ENCODE measurements at places on chromosomes 4 and X.

DNA sequence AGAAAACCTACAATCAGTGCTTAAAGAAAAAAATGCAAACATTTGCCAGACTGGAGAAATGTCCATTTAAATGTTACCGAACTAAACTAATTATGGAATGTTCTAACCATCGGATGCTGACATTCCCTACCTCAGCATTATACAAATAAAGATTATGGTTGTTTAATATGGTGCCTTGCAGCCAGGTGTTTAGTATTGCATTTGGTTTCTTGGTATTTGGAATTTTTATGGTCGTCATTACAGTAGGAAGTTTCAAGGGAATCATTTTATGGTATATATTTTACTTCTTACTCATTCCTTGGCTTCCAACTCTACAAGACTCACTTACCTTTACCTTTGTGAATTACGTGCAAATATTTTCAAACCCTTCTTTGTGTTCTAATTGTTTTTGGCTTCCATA is 103.1 kb upstream of the PNPLA4 start:
- no peak for DNase-seq

DNA sequence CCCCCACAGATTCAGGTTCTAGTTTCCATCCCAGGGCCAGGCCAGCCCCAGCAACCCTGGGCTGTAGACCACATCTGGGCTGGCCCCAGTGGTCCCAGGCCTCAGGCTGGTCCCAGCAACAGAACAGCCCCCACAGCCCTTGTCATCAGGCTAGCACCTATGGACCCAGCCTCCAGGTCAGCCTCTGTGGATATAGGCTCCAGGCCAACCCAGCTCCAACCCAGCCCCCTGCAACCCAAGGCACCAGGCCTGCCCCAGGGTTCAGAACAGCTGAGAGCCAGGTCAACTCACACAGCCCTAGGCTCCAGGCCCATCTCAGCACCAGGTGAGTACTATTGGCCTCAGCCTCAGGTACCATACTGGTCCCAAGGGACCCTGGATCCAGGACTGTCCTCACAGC is 155.3 kb downstream of the PWWP3B start:
- no peak for DNase-seq

GRCh38 chrX:11480626-11481025 is 185.1 kb downstream of the ARHGAP6 start:
- DNase-seq, result no peak

DNA sequence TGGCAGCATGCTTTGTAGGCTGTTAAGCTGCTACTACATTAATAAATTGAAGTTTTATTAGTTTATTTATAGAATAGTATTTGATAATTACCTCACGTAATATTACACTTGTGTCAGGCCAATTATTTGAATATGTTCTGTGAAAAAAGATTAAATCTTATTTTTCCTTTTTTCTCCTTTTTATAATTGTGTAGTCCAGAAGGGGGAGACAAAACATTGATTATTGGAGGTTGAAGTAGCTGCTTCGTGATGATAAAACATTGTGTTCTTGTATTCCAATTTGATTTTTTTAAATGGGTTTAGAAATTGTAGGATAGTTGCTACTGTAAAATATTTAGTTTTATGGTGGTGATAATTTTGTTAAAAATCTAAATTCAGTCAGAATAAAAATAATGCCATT is 85.7 kb downstream of the DIAPH2 start:
- DNase-seq, result peak; percentile 22

DNA sequence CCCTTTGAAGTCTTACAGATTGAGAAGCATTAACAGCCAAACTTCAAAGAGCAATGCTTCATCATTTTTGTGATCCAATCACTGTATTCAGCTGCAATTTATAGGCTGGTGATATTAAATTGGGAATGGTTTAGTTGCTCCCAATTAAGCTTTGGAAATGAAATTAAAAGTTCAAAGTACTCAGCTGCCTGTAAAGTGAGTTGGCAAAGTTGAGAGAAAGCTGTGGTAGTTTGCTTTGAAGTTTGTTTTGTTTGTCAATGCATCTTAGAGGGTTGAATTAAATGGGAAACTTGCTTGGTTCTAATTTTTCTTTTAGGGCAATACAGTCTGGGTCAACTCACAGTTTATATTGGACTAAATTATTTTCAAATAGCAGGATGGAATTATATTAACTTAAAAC is 238.4 kb upstream of the CTSO start:
- peak; percentile 57 for DNase-seq

DNA sequence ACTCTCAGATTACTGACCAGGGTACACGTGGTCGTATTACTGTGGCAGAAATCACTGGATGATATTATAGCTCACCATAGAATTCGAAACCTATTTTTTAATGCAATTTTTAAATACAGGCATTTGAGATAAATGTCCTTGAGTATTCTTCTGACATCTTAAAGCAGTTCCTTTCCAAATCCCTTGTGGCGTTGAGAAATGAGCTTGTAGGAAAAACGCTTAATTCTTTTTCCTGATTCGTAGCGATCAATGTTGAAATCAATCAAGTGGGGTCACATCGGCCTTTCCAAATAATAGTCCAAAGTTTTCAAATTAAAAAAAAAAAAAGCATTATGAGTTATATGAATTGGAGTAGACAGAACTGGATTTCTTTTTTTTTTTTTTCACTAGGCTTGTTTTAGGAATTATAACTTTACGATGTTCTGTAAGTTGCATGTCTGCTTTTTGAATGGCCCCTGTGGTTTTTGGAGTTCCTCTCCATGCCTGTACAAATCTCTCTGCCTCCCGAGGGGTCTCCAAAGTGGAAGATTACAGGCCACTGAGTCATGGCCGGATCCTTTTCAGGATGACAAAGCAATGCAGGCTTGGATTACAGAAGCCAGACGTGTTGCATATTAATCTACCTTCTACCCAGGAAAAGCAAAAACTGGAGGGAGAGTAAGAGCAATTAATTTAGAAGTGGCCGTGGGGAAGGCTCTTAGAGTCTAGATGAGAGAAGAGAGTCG is 226.1 kb downstream of the SHOX start:
- no peak for DNase-seq

DNA sequence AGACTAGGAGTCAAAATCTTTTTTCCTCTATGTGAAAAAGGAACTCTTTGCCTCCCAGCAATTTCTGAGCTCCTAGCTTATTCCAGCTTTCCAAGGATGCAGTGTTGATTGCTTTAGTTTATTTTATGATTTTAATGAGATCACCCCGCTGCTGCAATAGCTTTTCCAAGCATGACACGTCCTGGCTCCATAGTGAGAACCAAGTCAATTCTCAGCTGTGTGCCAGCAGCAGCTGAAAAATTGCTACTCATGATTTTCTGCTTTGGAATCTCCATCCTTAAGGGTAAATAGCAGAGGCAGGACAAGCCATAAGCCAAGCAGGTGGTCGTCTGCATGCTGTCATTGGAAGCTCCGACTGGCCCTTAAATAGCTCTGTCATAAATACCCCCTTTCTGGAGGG is 64.5 kb downstream of the FTHL17 start:
- DNase-seq, result no peak

DNA sequence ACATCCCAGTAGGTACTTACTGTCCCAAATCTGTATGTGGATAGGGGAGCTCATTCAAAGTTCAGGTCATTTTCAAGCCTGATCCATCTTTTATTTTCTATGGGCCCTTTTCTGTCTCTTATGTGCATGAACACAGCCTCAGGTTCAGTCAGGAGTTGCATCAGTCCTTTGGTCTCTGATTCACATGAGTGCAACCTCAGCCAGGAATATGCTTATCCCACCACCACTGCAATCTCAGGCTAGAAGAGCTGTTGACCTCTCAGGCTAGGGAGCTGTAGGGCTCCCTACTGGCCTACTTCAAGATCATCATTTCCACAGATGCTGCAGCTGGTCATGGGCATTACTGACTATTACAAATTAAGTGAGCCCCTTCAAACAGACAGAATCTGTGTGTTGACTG is 27.2 kb downstream of the AASDH start:
- DNase-seq, result no peak

DNA sequence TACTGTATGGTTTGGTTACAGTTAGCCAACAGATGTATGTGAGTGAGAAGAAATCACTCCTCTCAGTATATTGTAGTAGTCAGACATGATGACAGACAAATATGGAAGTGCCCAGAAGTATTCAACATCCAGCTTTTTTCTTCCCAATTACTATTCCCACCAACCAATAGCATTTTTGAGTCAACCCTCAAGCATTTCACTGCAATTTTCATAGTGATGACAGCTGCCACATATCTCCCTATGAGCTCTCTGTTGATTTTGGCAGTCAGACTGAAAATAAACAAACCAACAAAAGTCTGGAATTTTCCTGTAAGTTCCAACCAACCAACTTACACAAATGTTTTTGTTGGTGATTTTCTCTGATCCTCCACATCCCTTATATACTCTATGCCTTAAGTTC is 8.2 kb upstream of the TRAM1L1 start:
- DNase-seq, result no peak

- DNase-seq, result no peak
Measured at GRCh38 chrX:43661521-43662240, 5.6 kb downstream of the MAOA start.

GRCh38 chrX:48976086-48976485 is 4.4 kb upstream of the KCND1 start:
- no peak for DNase-seq

All from SW480 (cell line).